ENCODE measurements at places on chromosomes 2 and 18. TPM values are rescaled to one million over a fixed set of nuclear protein-coding genes. Genes with fewer than 3 reads are reported as not detected.

DNA sequence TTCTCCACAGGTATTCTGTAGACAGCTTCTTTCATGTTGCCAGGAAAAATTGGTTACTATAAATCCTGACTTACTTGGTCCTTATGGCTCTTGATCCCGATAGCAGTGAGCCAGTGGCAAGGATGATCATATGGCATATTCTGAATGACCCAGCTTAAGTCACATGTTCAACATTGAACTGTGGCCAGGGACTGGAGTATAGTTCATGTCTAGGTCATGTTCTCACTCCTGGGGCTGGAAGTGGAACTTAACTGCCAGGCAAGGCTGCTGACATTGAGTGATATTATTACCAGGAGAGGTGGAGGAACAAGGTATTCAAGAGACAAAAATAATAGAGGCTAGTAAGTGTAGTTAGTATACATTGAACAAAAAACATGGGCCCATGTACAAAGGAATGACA is 26.2 kb downstream of the R3HDM1 start:
- no peak for DNase-seq

GRCh38 chr18:45402485-45403056 is 212.7 kb upstream of the SLC14A2 start:
- DNase-seq: no peak

DNA sequence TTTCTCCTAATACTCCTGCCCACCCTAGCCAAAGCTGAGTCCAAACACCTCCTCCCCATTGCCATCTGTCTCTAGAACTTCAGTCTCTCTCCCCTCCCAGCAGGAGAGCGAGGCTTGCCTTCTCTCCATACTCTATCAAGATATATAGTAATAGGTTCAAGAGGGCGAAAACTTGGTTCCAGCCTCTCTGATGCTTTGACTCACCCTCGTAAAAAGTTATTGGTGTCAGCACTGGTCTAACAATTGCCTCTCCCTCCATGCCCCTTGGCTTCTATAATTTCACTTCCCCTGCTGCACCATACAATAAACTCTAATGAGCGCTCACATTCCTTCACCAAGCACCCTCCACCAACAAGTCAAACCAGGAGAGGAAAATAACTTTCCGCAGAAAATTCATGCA is 797.3 kb downstream of the BCL11A start:
- peak; percentile 32 for DNase-seq

GRCh38 chr2:47354013-47354847 is 48.7 kb upstream of the MSH2 start:
- no peak for DNase-seq

CYTIP gene
- 2.2 TPM for polyA plus RNA-seq

ABCB11 gene
- polyA plus RNA-seq: 0.31 TPM

- DNase-seq: no peak
Measured at GRCh38 chr2:158841850-158842249, 46.7 kb downstream of the DAPL1 start.

MC5R gene
- polyA plus RNA-seq: 0.24 TPM

GRCh38 chr2:118994778-118995177 is 52.8 kb downstream of the MARCO start:
- DNase-seq: no peak

DSG1 gene
- 0.08 TPM for polyA plus RNA-seq

DNA sequence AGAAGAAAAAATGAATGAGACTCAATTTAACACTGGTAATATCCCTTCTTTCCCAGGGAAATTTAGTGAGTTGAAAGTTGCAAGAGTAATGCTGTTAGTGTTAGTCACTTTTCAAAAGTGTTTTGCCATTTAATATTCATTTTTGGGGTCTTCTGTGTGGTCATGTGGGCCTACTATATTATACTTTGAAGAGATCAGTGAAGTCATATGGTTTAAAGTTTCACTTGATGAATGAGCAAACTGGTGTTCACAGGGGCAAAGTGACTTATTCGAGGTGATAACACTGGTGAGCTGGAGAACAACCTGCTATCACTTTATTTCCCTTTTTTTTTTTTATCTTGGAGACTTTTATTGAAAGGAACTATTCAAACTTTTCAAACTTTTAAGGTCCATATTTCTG is 196.0 kb downstream of the PLCL1 start:
- DNase-seq: no peak

DNA sequence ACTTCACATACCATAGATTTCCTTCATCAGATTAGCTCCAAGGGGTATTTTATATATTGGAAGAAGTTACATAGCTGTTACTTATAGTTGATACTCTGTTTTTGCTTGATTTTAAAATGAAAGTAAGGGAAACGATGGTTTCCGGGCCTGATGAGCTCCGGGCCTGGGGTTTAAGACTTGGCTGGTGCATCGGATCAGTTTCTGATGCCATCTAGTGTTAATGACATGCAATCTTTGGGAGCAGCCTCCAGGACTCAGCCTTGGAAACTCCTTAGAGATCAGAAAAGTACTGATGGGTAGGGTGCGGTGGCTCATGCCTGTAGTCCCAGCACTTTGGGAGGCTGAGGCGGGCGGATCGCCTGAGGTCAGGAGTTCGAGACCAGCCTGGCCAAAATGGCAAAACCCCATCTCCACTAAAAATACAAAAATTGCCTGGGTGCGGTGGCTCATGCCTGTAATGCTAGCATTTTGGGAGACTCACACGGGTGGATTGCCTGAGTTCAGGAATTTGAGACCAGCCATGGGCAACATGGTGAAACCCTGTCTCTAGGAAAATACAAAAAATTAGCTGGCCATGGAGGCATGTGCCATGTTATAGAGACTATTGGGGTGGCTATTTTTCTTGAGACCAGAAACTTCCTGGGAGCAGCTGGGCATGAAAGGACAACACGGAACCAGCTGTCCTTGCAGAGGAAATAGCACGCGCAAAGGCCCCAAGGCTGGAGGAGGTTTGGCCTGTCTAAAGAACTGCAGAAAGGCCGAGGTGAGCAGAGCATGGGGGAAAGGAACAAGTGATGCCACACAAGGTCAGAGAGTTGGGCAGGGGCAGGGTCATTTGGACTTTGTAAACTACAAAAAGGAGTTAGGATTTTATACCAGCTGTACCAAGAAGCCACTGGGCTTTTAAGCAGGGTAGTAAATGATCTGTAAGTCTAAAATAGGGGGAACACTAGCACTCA is 46.9 kb upstream of the CNOT11 start:
- peak; percentile 40 for DNase-seq

RSAD2 gene
- 5.7 TPM for polyA plus RNA-seq

DNA sequence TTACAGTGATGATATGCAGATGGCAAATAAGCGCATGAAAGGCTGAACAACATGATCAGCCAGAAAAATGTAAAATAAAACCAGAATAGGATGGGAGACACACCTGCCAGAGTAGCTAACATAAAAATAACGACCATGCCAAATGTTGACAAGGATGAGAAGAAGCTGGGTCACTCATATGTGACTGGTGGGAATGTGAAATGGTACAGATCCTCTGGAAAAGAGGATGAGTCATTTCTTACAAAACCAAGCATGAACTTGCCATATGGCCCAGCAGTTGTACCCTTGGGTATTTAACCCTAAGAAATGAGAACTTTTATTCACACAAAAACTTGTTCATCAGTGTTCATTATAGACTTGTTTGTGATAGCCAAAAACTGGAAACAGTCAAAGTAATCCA is 143.8 kb downstream of the SH3BP4 start:
- DNase-seq: no peak

DNA sequence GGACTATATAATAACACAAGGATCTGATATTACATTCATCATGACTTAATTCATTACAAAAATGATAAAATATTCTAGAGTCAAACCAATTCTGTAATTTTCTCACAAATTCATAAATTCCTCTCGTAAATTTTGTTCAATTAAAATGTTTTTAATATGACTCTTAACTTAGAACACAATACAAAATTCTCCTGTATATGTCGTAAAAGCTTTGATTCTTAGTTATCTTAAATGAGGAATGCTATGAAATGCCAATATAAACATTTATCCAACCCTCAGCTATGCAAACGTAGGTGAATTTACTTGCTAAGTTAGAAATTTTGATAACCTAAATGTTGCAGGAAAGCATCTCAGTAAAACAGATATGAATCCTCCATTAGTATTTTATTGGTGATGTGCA is 28.9 kb downstream of the ARHGAP15 start:
- no peak for DNase-seq

DNA sequence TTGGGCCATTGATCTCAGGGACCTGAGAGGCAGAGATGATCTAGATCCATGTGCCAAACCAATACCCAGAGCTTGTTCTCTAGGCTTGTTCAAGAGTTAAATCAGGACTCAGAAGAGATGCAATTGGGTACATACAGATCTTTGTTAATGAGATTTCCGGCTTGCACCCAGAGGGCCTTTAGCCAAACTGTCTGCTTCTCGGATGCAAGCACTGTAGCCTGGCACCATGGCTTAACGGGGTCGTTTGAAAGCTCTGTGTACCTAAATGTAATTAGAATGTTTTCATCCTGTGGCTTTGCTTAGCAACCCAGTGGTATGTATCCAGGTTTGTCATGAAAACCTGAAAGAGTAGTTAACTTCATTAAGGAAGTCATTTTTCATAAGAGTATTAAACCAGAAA is 94.2 kb downstream of the TPGS2 start:
- no peak for DNase-seq

EHBP1 gene
- 61.3 TPM for polyA plus RNA-seq

GRCh38 chr2:45818591-45818990 is 167.1 kb downstream of the PRKCE start:
- DNase-seq: no peak

SLC9A2 gene
- polyA plus RNA-seq: 8.9 TPM

- DNase-seq: no peak
Measured at GRCh38 chr2:210577263-210578071, 21.1 kb downstream of the CPS1 start.

- no peak for DNase-seq
Measured at GRCh38 chr2:18380321-18380720, 180.1 kb downstream of the RDH14 start.

Data from left renal pelvis (tissue), 4 donors.